Fibroblast of villous mesenchyme (primary cell): ENCODE measurements at places on chromosomes 2 and 18. TPM values are rescaled to one million over a fixed set of nuclear protein-coding genes. Genes with fewer than 3 reads are reported as not detected.

GRCh38 chr2:238868067-238868524 lies 20.2 kb downstream of the TWIST2 start:
- no peak for DNase-seq

Gene GAD1
- 0.32 TPM in 1 of 2 replicates, not detected in the other for total RNA-seq

DNA sequence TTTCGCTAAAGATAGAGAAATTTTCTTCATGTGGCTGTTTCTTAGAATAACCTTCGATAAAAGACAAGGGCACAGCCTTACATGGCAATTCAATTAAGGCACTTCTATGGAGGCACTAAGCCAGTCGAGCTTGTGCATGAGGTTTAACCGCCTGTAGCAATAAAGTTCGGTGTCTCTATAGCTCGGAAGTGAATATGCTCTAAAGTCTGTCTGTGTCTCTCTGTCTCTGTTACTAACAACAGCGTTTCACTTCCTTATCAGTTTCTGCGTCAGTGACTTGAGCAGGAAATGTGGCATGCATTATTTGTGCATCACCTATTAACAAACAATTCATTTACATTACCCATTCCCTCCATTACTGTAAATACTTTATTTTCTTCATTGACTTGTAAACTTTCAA lies 365.1 kb upstream of the NETO1 start:
- DNase-seq, result no peak

Gene MC2R
- not detected in 2 replicates for total RNA-seq

DNA sequence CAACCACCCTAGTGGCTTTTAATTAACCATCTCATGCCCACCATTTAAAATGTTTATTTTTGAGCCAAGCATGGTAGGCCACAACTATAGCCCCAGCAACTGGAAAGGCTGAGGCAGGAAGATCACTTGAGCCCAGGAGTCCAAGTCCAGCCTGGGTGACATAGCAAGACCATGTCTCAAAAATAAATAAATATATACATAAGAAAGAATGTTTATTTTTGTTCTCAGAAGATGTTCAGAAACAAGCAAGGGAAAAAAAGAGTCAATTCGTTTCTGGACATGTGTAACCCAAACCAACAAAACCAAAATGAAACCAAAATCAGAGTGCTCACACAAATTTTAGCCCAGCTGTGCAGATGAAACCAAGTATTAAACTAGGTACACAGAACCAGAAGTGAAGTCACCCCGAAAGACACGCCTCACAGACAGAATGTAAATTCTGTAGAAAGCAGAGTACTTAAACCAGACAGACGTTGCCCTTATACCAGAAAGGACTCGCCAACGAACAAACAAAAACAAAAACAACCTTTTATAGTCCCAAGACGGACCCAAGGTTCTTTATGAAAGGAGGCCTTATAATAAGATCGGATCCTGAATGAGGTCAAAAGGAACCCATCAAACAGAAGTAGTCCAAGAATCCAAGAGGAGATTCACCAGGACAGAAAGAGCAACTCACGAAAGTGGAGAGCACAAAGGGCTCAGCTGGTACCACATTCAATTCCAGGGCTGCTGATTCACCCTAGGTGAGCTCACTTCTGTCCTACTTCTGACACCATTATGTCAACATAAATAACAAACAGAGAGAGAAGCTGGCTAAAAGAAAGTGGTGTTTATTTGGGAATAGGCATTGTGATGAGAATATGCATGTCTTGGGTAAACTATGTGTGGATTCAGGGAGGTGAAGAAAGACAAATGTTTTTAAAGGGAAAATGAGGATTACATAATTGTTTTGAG lies 31.8 kb upstream of the MTCL1 start:
- DNase-seq, result no peak

DNA sequence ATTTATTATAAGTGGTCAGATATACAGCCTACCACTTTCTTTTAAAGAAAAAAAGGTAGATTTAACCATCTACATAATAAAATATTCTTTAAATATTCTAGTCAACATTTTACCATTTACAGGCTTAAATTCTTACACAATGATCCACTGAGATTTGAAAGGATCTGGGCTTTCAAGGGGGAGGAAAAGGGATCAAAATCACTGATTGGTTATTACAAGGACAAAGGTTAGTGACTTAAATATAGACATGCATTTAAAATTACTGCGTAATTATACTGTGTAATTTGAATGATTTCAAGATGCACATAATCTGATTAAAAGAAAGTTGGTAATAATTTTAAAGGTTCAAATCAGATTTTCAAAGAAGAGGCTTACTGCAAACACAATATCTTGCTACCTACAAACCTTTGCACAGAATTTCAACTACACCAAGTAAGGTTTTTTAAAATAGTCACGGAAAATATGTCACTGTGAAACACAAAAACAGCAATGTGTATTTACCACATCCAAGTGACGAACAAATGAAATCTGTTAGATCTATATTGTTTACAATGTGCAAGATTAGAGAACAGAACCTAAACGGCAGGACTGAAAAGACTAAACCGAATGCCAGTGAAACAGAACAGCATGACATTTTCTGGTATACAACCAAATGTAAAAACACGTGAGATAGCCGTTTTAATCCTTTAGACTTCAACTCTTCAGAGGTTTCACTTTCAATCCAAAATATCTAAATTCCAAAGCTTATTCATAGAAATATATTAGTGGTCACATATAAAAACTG lies 40.8 kb downstream of the RTN4 start:
- peak; percentile 36 for DNase-seq

DNA sequence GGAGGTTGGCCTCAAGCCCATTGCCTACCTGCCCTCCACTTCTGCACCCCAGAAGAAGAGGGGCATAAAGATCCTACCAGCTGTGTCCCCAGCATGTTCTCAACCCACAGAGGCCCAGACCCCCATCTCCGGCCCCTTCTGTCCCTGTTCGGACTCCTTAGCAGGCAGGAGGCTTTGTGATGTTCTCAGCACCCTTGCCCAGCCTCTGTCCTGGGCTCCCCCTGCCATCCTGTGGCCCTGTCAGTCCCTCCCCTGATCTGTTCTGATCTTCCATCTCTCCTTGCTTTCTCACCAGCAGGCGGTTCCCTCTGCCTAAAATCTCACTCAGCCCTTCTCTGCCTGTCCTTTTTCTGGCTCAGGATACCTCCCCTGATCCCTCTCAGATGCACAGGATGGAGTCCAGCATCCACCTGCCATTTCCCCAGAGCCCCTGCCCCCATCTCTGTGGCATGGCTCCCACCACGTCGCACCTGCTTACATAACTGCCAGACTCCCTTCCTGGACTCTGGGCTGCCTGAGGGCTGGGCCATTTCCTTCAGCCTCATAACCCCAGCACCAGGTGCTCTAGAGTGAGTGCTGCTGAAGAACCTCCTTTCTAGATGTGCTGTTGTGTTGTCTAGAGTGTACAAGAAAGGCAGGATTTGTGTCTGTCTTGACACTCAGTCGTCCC lies 134.0 kb downstream of the CTIF start:
- DNase-seq, result no peak

Gene KHK
- total RNA-seq, result 0.97 and 1.3 TPM in 2 replicates

DNA sequence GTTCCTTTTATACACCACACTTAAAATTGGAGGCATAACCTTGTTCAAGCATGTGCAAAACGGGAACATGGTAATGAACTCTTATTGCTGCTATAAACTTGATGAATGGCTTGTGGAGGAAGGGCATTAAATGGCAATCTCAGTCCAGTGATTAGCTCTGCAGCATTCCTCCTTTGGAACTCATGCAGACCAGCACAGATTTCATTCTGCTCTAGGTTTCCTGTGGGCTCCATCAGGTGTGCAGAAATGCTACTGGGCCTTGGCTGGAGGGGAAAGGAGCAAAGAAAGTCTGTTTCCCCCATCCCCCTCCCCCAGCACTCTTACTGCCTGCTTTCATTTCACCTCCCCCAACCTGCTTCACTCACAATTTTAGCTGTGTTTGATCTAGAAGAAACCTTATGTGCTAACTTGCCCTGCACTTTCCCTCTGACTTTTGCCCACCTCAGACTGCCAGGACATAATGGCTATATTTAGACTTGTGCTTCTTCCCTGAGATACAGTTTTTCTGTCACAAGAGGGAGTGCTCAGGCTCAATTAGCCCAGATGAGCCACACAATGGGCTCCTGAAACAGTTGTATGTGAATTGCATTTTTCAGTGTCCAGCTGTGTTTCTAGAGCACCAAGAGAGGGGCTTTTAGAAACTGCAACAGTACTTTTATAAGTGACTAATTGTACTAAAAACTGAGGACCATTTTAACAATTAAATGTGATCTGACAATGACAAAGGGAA lies 109.8 kb downstream of the FSHR start:
- no peak for DNase-seq

DNA sequence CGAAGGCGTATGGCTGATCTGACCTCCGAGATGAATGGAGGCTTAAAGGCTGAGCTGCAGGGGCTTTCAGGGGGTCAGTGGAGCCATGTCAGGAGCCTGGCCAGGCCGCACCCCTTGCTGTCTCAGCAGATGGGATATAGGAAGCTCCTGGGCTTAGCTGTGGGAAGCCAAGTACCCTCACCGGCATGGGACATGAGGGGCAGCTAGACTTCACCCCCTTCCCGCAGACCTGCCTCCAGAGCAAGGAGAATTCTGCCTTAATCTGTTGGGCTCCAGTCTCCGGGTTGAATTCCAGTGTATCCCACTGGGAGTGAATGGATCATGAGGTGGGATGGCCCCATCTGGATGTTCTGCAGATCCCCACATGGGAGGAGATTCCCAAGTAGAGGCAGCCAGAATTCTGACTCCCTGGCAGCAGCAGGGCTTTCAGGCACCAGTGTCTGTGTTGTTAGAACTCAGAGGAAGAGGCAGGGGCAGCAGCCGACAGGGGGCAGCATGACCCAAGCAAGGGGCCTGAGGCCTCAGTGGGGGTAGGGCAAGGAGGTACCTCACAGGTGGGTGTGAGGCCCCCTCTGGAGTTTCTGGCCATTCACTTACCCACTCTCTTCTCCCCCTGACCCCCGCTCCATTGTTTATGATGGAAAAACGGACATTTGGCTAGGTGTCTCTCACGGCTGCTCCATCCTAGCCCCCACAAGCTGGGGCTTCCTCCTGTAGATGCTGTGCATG lies 19.1 kb downstream of the CAPG start:
- DNase-seq, result peak; percentile 56

Gene PROM2
- under 0.01 and 0.32 TPM in 2 replicates for total RNA-seq

GRCh38 chr2:15784106-15784885 lies 156.1 kb upstream of the MYCN start:
- no peak for DNase-seq

GRCh38 chr18:33594799-33595198 lies 16.8 kb downstream of the ASXL3 start:
- DNase-seq, result peak; percentile 6

GRCh38 chr2:8693157-8693821 lies 11.4 kb downstream of the ID2 start:
- no peak for DNase-seq

GRCh38 chr2:136486115-136486514 lies 279.2 kb upstream of the THSD7B start:
- DNase-seq, result no peak

DNA sequence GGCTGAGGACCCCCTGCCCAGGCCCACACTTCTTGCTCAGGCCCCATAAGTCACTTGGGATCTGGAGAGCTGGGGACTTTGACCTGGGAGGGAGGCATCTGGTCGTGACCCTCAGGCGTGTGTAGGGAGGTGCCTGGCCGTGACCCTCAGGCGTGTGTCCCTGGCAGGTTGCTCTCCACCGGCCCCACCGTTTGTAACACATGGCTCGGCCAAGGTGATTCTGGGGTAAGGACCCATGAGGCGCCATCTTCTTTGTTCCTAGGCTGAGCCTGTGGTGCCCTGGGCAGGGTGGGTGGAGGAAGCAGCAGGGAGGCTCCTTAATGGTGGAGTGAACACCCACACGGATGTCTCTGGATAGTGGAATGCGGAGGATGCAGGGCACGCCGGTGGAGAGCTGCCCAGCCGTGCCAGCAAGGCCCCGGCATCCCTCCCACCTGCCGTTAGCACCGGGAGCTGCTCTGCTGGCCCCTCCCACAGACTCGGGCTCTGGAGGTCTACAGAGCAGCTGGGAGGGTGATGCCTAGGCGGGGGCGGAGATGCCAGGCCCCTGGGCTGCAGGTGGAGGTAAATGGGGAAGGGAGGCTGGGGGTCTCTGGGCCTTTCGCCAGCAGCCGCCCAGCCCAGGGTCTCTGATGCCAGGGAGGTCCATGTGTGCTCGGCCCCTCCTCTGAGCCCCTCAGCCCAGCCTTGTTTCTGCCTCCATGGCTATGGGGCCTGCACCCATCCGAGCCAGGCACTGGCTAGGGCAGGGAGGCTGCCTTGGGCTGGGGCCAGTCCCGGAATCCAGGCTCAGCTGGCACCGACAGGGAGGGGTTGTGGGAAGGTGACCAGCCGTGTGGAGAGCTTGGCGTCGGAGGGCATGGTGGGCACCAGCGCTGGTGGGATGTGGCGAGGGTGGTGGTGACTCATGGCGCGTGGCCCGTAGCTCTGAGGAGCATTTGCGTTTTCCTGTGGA lies 1.1 kb upstream of the GAL3ST2 start:
- DNase-seq, result no peak

GRCh38 chr2:117085256-117085655 lies 729.2 kb upstream of the DDX18 start:
- DNase-seq, result no peak

Gene AQP12A
- not detected in 2 replicates for total RNA-seq

GRCh38 chr18:6961331-6961730 lies 156.3 kb downstream of the LAMA1 start:
- no peak for DNase-seq

- no peak for DNase-seq
These were observed 75.0 kb downstream of the ACSL3 start for GRCh38 chr2:222935688-222936298.

GRCh38 chr2:231464576-231465540 lies 574 bp upstream of the NCL start:
- no peak for DNase-seq

Gene MREG
- 1.3 and 4.3 TPM in 2 replicates for total RNA-seq

GRCh38 chr18:67134911-67135310 lies 381.6 kb downstream of the DSEL start:
- DNase-seq, result no peak

DNA sequence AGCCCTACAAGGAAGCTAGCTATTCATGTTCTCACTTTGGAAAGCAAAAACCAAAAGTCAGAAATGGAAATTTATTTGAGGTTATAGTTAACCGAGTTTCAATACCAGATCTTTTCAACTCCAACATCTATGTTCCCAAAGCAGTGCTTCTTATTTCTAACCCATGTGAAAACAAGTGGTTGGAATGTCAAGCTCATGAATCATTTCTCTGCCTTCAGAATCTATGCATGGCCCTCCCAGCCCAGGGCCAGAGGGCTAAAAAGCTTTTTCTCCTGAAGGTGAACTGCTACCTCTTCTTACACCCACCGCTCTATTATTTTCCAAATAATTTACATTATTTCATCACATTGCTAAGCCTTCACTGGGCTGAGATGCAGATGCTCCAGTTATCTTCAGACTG lies 158.4 kb downstream of the SP3 start:
- DNase-seq, result no peak
